Pancreas (tissue), 10 donors: ENCODE measurements at places on chromosomes 5 and 9.

DNA sequence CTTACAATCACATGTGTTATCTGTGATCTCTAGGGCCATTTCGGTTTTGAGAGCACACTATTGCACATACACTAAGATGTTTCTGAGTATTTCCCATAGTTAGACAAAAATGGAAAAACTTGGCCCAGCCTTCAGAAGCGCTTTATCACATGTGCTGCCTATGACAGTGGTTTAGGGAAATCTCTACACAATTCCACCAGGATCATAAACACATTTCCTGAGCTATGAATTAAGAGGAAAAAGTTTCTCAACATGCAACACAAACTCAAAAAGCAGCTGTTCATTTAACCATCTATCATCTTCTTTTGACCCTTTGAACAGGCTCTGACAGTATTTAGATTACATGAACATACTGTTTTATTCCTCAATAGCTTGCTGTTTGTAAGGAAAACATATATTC is 15.1 kb downstream of the FGF1 start:
- DNase-seq: no peak

DNA sequence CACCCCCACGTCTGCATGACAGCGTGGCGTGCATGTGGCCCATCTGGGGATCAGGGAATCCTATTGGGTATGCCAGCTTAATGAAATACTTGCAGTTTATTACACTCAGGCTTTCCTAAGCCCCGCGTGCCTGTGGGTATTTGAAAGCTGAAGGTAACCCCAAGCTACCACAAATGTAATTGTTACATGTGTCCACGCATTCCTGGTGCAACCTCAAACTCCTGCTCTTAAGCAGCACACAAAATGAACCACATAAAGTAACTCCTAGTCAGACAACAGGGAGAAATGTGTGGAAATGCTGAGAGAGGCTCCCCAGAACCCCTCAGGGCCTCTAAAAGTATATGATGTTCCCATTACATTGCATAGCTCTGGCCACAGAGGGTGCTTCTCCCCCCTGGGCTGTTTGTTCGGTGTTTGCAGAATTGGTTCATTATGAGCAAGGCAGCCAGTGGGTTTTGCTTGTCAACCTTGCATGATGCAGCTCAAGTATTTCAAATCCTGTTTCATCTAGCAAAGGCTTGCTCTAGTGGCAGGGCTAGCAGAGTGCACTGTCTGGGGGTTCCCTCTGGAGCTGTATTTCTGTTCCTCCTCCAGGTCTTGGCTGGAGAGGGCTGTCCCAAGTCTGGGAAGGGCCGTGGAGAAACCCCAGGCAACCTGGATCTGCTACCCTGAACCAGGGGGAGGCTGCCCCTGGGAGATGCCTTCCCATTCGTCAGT is 1.8 kb upstream of the DCANP1 start:
- no peak for DNase-seq

GRCh38 chr9:36846621-36847020 is 187.4 kb downstream of the PAX5 start:
- DNase-seq: no peak

GRCh38 chr9:113934167-113934828 is 58.2 kb downstream of the ZNF618 start:
- DNase-seq: no peak

DNA sequence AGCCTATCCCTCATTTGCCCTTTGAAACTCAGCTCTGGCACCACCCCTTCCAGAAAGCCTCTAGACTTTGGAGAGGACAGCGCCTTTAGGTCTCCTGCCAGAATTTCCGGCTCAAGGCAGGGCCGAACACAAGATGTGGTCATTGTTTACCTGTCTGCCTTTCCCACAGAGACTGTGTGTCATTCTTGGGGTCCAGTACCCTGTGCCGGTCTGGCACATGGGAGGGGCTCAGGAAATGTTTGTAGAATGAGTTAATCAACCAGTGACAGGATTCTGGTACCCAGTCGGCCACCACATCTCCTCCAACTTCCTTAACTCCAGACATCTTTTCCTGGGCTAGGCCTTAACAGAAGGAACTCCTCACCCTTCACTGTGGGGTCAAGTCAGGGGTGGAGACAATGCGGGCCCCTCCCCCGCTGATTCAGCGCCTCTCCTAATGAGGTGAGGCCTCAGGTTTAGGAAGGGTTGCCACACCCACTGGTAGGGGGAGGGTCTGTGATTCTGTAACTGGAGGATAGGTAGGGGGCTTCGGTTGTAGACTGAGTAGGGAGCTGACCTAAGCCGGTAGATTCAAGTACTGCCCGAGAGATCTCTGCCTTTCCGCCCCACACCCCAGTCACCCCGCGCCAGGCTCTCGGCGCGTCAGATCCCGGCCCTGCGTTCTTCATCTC is 29.3 kb downstream of the PCDH1 start:
- DNase-seq: peak; percentile 83

GRCh38 chr9:109699019-109699418 is 81.0 kb upstream of the PALM2AKAP2 start:
- DNase-seq: no peak

DNA sequence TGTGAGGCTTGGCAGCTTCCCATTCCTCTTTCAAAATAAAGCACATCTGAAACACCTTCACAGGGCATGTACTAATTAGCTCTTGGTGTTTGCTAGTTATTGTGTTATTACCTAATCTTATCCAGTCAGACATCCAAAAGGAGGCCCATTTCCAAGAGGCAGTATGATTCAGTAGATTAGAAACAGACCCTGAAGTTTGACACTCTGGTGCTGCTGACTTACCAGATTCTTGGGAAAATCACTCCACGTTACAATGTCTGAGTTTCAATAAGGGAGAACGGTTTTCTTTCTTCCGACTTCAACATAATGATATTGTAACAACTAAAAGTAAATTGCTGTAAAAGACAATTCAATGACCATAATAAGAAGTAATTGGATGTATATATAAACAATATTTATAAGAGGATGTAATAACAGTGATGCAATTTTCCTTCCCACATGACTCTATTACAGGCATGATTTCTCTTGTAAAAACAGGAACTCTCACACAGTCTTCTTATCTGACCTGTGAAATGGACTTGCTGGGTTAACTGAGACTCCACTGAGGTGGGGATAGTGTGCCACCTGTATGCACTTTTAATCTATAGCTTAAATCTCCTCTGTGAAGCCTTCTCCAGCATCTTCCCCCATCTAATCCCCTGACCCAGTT is 181.3 kb upstream of the ELL2 start:
- DNase-seq: no peak

GRCh38 chr9:12774861-12775678 is at the start of gene LURAP1L:
TSS of gene LURAP1L (plus strand) at chr9:12775020. CDS start at chr9:12775716, 696 bp downstream.
- peak; percentile 72 for DNase-seq

GRCh38 chr9:98101868-98102273 is 17.2 kb downstream of the TRIM14 start:
- DNase-seq: no peak
